GM10248 (cell line): ENCODE measurements at places on chromosomes 5 and 9.

GRCh38 chr9:21559402-21560280 lies 77.5 kb upstream of the IFNE start:
- peak; percentile 52 for DNase-seq

DNA sequence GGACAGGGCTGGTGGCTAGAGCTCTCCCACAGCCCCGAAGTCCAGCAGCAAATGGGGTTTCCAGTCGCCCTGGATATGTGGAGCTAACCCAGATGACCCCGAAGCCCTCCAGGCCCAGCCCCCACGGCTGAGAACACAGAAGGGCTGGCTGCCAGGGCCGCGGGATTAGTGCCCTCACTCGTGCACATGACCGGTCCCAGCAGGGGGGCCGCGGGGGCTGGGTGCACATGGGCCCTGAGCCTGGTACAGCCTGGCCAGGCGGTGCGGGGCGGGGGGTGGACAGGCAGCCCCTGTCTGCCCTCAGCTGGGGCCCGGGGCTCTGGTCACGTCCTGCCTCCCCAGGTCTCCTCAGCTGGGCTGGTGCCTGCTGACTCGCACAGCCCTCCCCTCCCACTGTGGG lies 5.9 kb downstream of the SSNA1 start:
- DNase-seq, result no peak

GRCh38 chr9:130304116-130304515 lies 38.6 kb downstream of the HMCN2 start:
- no peak for DNase-seq

GRCh38 chr9:134918646-134919045 lies 934 bp upstream of the FCN1 start:
- DNase-seq, result no peak

GRCh38 chr9:80030801-80031200 lies 459.0 kb downstream of the TLE4 start:
- DNase-seq, result no peak

DNA sequence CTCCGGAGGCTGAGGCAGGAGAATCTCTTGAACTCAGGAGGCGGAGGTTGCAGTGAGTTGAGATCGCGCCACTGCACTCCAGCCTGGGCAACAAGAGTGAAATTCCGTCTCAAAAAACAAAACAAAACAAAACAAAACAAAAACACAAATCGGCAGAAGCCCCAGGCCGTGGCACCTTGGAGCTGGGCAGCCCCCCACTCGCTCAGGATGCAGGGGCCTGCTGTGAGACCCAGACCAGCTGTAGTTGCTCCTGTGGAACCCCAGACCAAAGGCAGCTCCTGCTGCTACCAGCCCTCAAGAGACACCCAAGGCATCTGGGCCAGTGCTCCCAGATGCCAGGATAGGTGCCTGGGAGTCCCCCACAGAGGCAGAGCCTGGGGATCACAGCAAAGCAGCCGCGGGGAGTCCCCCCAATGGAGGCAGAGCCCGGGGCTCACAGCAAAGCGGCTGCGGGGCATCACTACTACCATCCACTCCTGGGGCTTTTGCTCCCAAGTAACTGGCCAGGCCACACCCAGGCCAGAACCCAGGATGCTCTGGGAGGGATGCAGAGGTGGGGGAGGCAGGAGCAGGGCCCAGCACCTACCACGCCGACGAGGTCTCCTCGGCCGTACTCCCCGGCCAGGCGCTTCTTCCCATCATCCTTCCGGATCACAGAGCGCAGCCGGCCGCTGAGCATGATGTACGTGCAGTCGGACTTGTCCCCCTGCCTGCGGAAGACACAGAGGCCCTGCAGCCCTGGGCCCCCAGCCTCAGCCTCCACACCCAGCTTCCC lies 37.7 kb upstream of the NSMF start:
- no peak for DNase-seq

DNA sequence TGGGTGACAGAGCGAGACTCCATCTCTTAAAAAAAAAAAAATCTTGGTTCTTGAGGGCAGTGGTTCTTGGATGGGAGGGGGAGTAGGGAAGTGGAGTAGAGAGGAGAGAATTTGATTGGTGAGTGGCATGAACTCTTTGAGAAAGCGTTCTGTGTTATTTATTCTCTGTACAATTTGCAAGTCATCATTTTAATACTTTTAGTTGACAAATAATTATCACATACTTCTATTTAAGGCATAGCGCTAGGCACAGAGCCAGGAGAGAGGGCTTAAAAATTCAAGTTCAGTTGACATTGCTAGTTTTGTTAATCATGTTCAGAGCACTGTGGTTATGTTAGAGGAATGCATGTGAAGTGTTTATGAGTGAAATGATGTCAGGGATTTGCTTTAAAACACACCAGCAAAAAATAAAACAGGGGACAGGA lies 24.6 kb downstream of the HSDL2 start:
- DNase-seq, result no peak

- no peak for DNase-seq
Observed at GRCh38 chr5:1661831-1662558, 137.6 kb downstream of the MRPL36 start.

DNA sequence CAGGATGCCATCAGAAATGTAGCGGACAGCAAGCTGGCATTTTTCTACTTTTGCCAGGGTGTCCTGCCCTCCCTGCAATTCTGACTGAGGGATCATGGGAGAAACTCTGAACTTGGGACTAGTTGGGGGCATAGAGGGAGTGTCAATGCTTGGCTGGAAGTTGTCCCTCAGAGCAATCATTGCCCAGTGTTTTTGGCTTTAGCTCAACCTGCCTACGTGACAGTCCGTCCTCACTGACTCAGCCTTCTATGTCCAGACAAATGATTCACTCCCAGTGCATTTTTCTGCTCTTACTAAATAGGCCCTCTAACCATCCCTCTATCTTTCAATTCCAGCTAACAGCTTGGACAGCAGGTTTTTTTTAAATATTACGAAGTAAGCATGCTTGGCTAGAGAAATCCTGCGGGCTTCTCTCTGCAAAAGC lies 627.4 kb downstream of the TLR4 start:
- no peak for DNase-seq

DNA sequence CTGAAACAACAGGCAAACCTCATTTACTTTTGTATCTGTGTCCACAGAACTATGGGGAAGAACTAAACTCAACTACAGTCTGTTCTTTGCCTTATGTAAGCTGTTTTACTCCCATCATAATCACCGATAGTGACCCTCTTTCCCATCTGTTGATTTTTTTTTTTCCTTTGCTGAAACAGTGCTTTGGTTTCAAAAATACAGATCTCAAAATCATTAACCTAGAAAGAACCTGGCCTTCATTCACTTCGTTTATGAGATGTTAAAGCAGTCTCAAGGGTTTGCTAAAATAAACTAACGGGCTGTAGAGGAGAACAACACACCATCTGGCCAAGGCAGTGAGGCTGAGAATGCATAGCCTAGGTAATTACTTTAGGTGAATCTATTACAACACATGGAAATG lies 706.6 kb upstream of the ZNF608 start:
- no peak for DNase-seq

DNA sequence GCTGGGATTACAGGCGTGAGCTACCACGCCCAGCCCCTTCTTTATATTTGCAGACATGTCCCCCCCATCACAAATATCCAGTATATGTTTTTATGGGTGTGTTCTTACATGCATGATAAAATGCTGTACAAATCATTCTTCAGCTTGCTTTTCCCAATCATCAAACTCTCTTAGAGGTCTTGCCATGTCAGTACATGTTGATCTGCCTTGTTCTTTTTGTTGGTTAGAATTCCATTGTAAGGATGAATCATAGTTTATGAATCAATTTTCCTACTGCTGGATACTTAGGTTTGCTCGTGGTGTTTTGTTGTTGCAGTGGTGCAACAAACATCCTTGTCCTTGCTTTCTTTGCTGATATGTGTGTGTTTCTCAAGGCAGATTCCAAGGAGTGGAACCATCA lies 79.9 kb upstream of the NEURL1B start:
- no peak for DNase-seq

GRCh38 chr9:20987521-20987920 lies 43.9 kb downstream of the HACD4 start:
- DNase-seq, result no peak

DNA sequence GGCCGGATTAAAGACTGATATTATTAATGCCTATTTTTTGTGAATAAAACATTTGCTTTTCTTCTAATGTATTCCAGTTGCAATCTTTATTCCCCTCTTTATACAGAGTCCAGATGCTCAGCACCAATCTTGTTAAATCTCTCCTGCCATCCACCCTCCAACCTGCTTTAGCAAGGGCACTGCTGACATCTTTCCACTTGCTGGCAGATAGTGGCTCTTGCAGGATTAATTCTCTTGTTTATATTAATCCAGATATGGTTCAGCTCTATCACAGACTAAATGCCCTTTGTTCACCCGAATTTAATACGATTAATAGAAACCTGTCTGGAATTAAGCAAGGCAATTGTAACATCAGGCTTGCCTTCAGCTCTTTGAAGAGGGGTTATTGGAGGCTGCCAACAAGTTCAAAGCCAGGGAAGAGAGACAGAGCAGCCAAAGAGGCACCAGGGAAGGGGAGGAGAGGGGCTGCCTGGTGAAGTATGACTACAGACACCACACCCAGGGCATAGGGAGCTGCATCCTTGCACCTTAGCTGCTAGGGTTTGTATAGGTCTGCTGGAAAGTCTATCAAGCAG lies 236.2 kb downstream of the SAXO1 start:
- no peak for DNase-seq
